ENCODE measurements at places on chromosomes 5 and 9.
A peak's percentile ranks its signal among the peaks of the same experiment; 100 is the strongest.

DNA sequence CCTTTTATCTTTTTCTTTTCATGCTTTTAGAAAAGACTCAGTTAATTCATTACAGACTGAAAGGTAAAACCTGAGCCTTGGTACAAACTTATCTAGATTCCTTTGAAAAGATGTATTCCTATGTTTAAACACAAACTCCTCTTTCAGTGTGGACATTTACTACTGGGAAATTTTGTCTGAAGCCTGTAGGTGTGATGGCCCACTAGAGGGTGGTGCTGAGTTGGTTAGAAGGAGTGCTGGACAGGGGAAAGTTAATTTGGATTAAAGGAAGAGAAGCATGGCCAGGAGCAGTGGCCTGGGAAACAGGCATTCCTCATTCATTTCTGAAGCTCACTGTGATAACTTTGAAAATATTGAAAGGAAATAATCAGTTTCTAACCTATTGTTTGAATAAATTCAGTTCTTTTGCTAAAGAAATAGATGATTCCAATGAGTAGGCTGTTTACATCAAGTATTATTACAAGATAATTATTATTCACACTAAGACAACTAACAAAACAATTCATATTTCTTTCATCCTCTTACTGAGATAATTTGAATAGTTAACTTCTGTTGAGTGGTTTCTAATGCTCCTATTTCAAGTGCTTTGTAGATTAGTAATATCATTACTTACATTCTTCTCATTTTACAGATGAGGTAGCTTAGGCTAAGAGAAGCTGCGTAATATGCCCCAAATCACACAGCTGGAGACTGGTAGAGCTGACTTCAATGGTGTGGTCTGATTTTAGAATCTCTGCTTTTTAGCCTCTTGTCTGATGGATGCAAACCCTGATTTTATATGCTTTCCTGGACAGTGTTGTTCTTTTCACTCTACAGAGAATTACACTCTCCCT lies 150.9 kb downstream of the ADGRV1 start:
- DNase-seq, result peak; percentile 27

- DNase-seq, result no peak
Measured at GRCh38 chr9:130732136-130732535, 38.6 kb downstream of the EXOSC2 start.

DNA sequence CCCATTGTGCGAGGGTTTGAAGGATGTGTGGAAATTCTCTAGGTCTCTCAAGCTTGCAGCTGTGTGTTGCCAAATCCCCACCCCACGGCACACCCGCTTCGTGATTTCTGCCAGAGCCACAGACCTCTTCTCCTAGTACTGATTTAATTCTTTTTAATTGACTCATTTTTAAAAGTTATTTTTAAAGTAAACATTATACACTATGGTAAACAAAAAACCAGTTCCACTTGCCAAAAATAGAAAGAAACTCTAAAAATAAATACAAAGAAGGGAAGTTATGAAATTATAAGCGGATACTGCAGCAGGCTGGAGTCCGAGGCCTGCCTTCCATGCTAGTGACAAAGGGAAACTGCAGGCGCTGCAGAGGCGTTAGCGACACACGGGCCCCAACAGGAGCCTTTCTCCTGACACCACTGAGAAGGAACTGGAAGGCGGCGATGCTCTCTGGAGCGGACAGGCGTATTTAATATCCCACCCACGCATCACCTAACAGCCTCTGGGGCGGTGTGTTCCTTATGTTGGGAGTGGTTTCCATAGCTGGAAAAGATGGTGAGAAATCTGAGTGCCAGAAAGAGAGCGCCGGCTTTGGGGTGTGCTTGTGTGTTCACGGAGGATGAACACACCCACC lies 122.5 kb downstream of the COL23A1 start:
- no peak for DNase-seq

GRCh38 chr9:73020877-73021276 lies 68.0 kb upstream of the ALDH1A1 start:
- DNase-seq, result no peak

- DNase-seq, result no peak
Measured at GRCh38 chr9:7266911-7267595, 509.3 kb downstream of the KDM4C start.

GRCh38 chr5:41871852-41872251 lies 1.6 kb upstream of the OXCT1 start:
- DNase-seq, result no peak
